ENCODE measurements at places on chromosomes 16 and 17.

DNA sequence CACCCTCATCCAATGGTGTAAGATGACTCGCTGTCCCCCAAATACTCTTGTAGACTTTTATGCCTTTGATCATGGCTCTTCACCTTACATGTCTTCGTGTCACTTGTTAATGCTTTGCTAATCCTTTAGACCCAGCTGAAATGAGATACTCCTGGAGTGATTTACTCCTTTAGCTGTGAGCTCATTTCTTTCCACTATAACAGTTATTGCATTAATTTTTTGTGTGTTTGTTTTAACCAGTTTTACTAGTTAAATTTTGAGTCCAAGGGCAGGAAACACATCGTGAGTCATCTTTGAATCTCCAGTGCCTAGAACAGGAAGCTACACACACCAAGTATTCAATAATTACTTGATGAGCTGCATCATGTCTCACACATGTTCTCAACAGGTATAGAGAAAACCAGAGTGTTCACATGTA lies 6.5 kb upstream of the CTCF start:
- DNase-seq = peak; percentile 59

GRCh38 chr16:129075-129474 lies 9.4 kb downstream of the NPRL3 start:
- no peak for DNase-seq

- DNase-seq = no peak
Observed at GRCh38 chr17:51228161-51228560, 31.7 kb downstream of the MBTD1 start.

DNA sequence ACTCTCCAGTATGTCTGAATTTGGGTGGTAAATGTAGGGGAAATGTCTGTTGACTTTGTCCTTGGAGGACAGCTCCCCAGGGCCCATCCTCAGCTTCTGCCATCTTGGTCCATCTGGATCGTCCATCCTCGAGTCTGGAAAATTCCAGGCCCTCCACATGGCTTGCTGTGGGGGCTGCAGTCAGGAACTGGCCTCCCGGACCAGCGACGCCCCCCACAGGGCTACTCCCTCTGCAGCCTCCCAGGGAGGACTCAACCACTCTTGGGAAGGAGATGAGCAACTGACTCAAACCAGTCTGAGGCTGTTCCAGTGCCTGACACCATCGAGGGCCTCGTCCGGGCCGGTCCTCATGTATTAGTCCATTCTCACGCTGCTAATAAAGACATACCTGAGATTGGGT lies 5.5 kb upstream of the ZG16B start:
- no peak for DNase-seq

GRCh38 chr16:23742766-23743165 lies 12.1 kb upstream of the CHP2 start:
- no peak for DNase-seq

DNA sequence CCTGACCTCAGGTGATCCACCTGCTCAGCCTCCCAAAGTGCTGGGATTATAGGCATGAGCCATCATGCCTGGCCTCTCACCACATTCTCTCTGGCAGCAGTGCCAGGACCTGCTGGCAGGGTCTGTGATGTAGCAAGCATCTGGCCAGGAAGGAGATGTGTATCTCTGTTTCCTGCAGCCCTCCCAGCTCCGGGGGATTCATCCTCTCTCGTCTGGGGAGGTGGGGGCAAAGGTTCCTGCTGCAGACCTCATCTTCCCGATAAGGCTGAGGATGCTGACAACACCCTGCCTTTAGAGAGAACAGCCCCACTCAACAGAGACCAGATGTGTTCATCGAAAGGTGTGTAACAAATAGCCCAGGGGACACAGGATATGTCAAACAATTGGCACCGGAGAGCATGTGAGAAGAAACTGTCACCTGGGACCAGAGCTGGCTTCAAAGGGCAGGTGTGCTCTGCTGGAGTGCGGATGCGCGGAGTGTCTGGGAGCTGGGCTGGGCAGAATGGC lies 54.8 kb upstream of the SEC14L1 start:
- peak; percentile 83 for DNase-seq

DNA sequence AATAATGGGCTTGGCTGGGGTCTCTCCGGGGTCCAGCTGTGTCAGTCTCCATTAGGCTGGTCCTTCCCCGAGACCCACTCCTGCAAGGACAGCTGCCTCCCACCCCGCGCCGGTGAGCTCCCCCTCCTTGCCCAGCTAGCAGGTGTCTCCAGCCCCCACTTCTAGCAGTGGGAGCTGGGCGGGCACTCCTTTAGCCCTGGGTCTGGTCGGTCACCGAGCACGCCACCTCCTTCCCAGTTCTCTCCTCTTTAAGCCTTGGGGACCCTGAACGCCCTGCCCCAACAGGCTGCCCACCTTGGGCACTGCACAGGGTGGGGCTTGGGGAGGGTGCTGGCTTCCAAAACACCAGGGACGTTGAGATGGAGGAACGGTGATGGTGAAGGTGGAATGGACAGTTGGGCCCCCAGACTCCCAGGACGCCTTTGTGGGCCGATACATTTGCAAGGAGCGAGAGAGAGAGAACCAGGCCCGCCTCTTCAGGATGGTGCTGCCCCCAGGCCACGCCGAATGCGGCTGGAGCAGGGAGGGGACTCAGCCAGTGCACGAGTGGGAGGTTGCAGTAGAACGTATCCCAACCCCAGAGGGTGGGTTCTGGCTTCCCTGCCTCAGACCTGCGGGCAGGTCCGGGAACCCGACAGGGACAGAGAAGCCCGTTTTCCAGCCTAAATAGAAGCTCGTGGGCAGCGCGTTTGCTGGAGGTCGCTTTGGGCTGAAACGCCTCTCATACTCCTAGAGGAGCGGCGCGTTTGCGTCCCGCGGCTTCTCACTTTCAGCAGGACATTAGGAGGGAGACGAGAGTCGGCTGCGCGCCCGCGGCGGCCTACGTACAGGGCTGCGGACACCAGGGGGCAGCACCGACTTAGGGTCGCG lies 10.7 kb downstream of the TBX2 start:
- no peak for DNase-seq

- DNase-seq = no peak
Observed at GRCh38 chr16:23398987-23399805, 53.8 kb downstream of the COG7 start.

- no peak for DNase-seq
Observed at GRCh38 chr16:47726031-47726675, 265.0 kb downstream of the PHKB start.

DNA sequence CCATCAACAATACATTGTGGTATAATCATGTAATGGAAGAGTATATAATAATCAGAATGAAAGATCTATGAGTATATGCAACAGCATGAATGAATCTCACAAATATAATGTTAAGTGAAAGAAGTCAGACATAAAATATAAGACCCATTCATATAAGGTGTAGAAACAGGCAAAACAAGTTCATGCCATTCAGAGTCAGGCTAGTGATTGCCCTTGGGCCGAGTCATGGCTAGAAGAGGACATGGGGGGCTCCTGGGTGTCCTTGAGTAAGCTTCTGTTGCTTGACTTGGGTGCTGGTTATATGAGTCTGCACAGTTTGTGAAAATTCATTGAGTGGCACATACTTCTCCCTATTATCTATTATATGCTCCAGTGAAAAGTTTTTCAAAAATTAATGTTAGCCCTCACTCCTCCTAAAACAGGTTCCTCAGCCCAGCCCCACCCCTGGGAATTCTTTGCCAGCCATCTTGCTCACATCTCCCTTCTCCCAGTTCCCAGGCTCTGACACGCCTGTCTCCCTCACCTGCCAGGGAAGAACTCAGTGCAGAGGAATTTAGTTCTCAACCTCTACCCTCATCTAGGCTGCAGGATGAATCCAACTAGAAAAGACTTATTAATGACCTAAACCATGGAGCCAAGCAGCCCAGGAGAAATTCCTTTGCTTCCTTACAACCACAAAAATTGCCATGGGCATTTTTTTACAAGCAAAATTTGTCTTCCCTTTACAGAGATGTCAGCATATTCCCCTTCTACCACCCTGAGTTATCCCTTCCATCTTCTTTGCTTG lies 52.4 kb upstream of the NFAT5 start:
- DNase-seq = no peak

- no peak for DNase-seq
Observed at GRCh38 chr16:84434800-84435199, 66.5 kb downstream of the ATP2C2 start.

GRCh38 chr16:31138621-31139578 lies 3.4 kb upstream of the PRSS8 start:
- DNase-seq = no peak

DNA sequence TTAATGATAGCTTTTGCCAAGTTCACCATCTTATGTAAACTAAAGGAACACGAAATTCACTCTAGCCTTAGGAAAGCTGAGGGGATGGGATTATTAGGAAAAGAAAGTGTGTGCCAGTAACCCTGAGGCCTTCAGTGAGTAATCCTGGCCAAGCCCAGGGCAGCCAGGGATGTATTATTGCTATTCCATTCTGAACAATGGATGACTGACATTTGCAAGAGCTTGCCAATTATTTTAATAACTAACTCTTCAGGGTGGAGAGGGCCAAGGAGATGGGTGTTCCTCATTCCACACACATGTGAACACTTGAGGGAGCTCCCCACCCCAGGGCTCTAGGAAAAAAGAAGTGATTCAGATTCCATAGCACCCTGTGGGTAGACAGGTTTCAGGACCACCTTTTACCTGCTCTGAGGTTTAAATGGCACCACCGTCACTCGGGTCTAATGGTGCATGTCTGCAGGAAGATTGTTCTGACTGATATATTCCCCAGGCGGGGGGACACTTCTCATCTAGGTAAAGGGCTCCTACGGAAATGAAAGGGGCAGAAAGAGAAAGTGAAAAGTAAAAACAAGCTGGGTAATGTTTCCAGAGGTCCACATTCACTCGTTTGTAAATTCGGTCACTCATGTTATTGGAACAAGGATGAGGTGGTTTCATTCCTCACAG lies 41.5 kb downstream of the TK2 start:
- no peak for DNase-seq

- peak; percentile 91 for DNase-seq
Observed at GRCh38 chr17:4948166-4948930, at the start of gene PFN1. Gene PFN1 (minus strand): TSS chr17:4948530. CDS start chr17:4948394, 136 bp downstream.

GRCh38 chr17:30586818-30587595 lies 109.8 kb downstream of the GOSR1 start:
- no peak for DNase-seq

Measured in KBM-7 (cell line).